Mucosa of descending colon (tissue), 3 donors: ENCODE measurements at places on chromosomes 16 and 17.

DNA sequence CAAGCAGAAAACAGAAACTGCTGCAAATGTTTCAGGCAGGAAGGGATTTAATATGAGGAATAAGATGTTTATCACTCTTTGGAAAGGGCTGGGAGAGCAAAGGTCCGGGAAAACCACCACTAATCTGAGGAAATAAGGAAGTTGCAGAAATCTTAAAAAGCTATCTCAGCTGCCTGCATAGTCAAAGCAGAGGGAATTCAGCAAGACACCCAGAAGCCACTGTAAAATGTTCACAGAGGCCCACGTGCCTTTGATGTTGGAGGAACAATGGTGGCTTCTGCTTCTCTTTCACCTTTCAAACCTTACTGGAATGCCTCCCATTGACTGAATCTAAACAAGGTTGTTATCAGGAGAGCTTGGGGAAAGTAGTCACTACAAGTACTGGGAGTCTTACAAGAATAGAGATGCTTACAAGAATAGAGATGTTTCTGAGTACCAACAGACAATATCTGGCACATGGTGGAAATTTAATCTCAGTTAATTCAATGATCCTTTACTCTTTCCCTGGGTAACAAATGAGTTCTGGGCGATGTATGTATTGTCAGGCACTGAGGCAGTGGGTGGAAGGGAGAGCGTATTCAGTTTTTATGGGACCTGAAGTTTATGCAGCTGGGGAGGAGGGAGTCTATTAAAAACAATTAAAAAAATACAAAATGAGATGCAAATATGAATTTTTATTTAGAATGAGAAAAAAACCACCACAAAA lies 56.1 kb upstream of the MED13 start:
- DNase-seq: no peak

- no peak for DNase-seq
Observed at GRCh38 chr16:77289331-77289809, 90.2 kb downstream of the SYCE1L start.

GRCh38 chr16:11497851-11498289 lies 88.8 kb downstream of the LITAF start:
- no peak for DNase-seq

- no peak for DNase-seq
Observed at GRCh38 chr17:78993981-78994671, 14.4 kb upstream of the LGALS3BP start.

GRCh38 chr16:8674413-8675022 lies at the start of gene ABAT:
ABAT (plus strand) TSS chr16:8674617; CDS start chr16:8735740, 61,123 bp downstream.
- peak; percentile 96 for DNase-seq

- no peak for DNase-seq
Observed at GRCh38 chr17:59356543-59357218, 25.2 kb downstream of the YPEL2 start.

- DNase-seq: no peak
Observed at GRCh38 chr17:81676906-81677305, 6.7 kb downstream of the ARL16 start.
